ENCODE measurements at places on chromosomes 12 and 14. TPM values are rescaled to one million over a fixed set of nuclear protein-coding genes. Genes with fewer than 3 reads are reported as not detected.

Gene FANCM
- 0.96 TPM for polyA plus RNA-seq

DNA sequence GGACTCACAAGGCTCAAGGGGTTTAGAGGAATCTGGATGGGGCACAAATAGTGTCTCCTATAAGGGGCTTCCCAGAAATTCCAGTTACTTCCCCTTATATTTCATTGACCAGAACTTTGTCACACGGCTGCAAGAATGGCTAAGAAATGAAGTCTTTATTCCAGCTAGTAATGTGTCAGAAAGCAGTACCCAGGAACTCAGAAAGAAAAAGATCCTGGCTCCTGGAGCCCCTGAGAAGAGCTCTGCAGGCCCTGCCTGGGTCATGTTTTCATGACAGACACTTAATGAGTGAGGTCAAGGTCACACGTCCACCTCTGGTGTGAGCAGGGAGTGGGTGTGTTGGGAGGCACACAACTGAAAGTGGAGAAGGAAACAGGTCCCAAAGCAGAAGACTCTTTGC, 17.8 kb downstream of the KCNK13 start:
- H3K4me3 ChIP-seq = no peak overlapping the region
- DNase-seq = no peak
- H3K4me1 ChIP-seq = no peaks in the 10 kb centered on the region
- no peaks in the 10 kb centered on the region for H3K27me3 ChIP-seq
- no peak overlapping the region for H3K27ac ChIP-seq

DNA sequence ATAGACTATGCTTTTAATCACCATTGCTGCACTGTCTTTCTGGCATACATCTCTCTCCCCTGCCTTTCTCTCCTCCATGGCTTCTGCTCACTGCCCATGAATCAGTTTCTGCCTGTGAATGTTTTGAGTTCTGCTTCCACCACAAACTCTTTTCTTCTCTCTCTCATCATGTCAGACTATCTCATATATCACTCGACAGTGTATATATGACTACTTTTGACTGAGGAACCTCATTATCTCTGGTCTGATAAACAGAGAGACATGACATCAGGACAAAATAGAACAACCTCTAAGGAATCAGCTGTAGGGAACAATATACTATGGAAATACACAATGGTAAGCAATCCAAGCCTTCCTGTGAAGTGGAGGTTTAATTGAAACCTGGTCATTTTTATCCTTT, 177.9 kb downstream of the FOXA1 start:
- H3K4me1 ChIP-seq = no peaks in the 10 kb centered on the region
- H3K27me3 ChIP-seq = no peaks in the 10 kb centered on the region
- no peak for DNase-seq
- H3K4me3 ChIP-seq = no peak overlapping the region

- no peaks in the 10 kb centered on the region for H3K4me1 ChIP-seq
- H3K36me3 ChIP-seq = no peaks in the 10 kb centered on the region
- no peak for DNase-seq
Observed at GRCh38 chr12:77594366-77594765, 236.3 kb upstream of the NAV3 start.

GRCh38 chr12:29769162-29769858, 14.4 kb downstream of the TMTC1 start:
- DNase-seq = no peak
- no peaks in the 10 kb centered on the region for H3K27me3 ChIP-seq
- H3K4me3 ChIP-seq = no peak overlapping the region
- no peak overlapping the region for H3K27ac ChIP-seq
